Naive thymus-derived CD4-positive, alpha-beta T cell (primary cell): ENCODE measurements at places on chromosomes 6 and 20. TPM values are rescaled to one million over a fixed set of nuclear protein-coding genes. Genes with fewer than 3 reads are reported as not detected.

- DNase-seq, result no peak
These were observed 73.0 kb upstream of the NHSL1 start for GRCh38 chr6:138572167-138572875.

- DNase-seq, result no peak
These were observed 62.3 kb upstream of the GPR31 start for GRCh38 chr6:167219967-167220512.

DNA sequence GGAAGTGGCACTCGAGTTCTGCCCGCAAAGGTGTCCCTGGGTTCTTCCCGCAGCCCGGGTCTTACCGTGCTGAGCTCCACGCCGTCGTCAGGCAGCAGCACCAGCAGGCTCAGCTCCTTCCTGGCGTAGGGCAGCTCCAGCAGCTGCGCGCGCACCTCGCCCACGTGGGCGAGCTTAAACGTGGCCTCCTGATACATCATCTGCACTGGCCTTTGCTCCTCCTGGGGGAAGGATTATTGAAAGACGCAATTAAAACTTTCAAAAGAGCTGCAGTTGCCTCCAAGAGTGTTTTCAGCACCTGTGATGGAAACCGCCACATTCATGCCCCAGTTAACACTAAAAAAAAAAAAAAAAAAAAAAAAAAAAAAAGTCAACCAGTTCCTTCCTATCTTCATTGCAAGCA, 11.3 kb downstream of the SERPINB9 start:
- peak; percentile 74 for DNase-seq

The GNMT gene
- 0.95 TPM for total RNA-seq
